ENCODE measurements at places on chromosomes 1 and 21.

- DNase-seq = no peak
Measured at GRCh38 chr1:22888320-22889075, 84.2 kb downstream of the LACTBL1 start.

DNA sequence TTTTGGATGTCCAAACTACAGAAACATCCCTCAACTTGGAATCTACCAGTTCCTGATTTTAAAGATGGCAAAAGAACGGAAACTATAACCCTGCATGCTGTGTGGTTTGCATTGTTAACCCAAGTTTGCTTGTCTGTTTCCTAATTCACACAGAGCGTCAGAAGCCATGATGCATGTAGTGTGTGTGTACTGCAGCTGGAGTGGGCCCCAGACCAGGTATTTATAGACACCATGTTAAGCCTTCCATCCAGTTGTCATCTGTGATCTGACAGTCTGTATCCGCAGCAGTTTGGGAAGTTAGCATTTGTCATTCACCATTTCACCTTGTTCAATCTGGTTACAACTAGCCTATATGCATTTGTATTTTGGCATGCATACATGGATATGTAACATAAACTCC lies 27.7 kb upstream of the PLEKHM2 start:
- DNase-seq = no peak

GRCh38 chr1:158362941-158363340 lies 9.2 kb downstream of the CD1E start:
- no peak for DNase-seq

GRCh38 chr21:28025111-28025510 lies 967.6 kb downstream of the LTN1 start:
- no peak for DNase-seq

- DNase-seq = no peak
Measured at GRCh38 chr1:52920791-52921291, 699 bp downstream of the ECHDC2 start.

DNA sequence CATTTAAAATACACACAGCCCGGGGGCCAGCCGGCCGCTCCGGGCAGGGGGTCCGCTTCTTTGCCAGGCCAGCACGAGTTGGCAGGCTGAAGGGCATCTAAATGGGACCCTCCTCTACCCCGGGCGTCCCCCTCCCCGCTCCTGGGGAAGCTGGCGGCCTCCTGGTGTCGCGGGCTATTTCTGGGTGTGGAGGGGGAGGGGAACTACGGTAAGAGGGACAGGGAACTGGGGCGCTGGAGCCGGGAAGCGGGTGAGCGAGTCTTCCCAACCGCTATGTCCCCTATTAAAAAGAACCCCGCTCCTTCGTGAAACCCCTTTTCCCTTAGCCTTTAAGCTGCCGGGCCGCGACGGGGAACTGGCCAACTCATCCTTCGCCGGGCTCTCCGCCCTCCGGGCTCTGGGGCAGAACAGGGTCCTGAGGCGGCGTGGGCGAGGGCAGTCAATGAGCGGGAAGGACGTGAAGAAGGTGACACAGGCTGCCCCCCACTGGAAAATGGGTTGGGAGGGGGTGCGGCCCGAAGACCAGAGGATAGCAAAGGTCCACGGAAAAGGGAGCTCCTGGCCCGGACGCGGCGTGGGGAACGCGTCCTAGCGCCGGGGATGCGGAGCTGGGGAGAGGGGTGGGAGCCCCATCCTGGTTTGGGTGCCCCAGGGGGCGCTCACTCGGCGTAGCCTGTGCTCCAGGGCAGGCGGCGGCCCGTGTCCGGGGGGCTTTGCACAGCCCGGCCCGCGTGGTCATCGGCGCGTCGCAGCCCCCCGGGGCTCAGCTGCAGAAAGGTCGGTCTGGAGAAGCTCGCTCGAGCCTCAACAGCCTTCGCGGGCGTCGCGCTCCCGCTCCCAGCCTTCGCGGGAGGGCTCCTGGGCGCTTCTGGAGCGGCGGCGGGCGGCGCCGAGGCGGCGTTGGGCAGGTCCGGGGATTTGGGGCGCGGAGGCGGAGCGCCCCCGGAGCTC lies 544 bp downstream of the PPM1J start:
- no peak for DNase-seq

- no peak for DNase-seq
Measured at GRCh38 chr1:2307972-2308371, 79.9 kb downstream of the SKI start.

GRCh38 chr21:34630536-34631143 lies 15.7 kb upstream of the RCAN1 start:
- DNase-seq = no peak

GRCh38 chr1:105730701-105731100 lies 1325.8 kb upstream of the PRMT6 start:
- DNase-seq = no peak

DNA sequence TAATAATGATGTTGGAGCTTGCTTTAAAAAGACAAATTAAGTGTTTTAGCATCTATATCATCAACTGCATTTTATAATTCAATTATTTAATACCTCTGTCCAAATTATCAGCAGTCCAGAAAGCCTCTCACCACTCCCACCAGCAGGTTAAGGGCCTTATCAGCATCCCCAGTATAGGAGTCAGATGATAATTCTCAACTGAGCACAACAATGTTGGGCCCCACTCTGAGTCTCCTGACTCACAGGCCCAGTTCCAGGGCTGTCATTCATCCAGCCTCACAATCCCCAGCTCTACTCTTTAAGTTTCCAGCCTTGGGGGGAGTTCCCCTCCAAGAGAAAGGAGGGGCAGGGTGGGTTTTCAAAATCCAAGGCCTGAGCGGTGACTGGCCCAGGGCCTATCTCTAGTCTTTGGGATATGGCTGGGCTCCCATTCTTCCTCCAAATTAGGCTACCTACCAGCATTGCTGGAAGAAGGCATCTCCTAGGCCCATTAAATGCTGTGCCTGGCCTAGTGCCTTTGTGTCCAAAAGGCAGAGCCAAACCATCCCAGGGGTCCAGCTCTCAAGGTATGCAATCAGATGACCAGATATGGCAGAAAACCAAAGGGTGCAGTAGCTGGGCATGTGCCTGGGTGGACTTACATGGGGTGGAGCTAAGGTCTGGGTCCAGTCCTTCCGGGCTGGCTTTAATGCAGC lies 134.1 kb downstream of the GLUL start:
- no peak for DNase-seq

DNA sequence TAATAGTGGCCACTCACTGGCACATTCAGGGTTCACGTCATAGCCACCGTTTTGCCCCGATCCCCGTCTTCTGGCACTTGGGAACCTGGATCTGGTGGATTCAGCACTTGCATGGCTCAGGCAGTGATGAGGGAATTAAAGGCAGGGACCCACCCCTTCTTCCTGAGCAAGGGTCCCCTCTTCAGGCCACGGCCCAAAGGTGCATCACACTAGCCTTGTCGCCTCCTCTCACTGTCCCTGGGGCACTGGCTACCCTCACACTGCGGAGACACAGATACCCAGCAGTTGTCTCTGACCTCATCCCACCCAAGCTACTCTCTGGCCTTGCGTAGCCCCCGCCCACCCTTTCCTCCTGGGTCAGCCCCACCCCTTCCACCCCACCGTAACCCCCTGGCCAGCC lies 19.9 kb upstream of the LDLRAP1 start:
- no peak for DNase-seq

DNA sequence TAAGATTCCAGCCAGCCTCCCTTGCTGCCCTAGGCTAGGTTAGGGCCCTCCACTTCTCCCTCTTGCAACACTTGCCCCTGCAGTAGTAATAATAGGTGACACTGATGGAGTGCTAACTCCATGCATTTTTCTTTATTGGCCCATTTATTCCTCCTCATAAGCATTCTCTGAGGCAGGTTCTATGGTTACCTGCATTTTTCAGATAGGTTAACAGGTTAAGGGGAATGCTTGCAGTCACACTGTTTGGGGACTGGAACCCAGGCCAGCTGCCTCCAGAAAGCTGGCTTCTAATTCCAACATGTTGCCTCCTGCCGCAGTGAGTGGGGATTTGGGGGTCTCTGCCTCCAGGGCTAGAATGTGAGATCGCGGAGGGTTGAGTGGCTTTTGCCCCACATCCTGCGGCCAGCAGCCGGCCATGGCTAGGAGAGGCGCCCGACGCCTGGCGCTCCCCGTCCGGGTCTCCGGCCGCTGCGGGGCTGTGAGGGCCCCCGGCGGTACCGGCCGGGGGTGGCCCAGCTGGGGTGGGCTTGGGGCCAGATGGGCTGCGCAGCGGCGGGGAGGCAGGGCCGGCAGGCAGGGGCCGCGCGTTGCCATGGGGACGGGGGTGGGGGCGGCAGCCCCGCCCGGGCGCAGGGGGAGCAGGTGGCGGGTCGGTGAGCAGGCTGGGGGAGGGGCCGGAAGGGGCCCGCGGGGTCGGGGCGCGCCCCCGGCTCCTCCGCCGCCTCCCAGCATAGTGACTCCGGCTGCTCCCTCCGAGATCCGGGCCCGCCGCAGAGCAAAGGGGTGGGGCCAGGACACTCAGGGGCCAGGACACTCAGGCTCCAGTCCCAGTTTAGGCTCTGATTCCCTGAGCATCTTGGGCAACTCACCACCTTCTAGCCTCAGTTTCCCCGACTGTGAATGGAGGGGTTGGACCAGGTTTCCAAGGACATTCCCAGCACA lies 68.4 kb upstream of the SSBP3 start:
- DNase-seq = no peak

GRCh38 chr1:92886886-92887419 lies 55.1 kb downstream of the RPL5 start:
- no peak for DNase-seq

- DNase-seq = no peak
Measured at GRCh38 chr1:182715531-182715930, 31.1 kb upstream of the RGS8 start.

- DNase-seq = no peak
Measured at GRCh38 chr1:246161626-246162025, 345.5 kb downstream of the SMYD3 start.

GRCh38 chr1:232450615-232451014 lies 179.3 kb downstream of the SIPA1L2 start:
- DNase-seq = no peak
